ENCODE measurements at places on chromosomes 6 and 20.

- DNase-seq = no peak
Observed at GRCh38 chr6:84825461-84825860, 61.1 kb upstream of the TBX18 start.

DNA sequence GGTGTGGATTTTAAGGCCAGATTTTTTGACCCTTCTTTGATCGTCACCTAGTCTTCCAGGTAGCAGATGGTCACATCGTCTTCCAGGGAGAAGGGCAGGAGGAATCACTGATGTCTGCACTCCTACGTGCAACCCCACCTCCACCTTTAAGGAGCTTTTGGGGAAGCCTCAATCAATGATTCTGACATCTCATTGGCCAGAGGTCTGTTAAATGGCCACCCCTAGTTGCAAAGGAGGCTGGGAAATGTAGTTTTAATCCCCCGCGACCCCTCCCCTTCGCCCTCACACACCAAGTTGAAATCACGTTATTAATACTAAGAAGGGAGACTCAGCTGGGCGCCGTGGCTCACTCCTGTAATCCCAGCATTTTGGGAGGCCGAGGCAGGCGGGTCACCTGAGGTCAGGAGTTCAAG lies 151.4 kb downstream of the BCAS1 start:
- peak; percentile 83 for DNase-seq

DNA sequence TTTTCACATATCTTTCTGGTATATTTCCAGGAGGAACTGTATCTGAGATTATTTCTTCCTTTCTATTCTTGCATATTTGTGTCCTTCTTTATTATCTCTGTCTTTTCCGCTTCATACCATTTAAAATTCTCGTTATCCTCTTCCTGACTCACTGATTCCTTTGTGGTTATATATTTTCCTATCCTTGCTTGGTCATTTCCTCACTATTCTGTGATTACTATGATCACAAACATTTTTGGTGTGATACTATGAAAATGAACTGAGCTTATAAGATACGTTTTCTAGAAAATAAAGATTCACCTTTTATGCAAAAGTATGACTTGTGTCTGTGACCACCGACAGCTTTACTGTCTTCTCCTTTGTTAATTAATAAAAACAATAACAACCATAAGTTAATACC lies 26.5 kb upstream of the MYCT1 start:
- DNase-seq = no peak

- no peak for DNase-seq
Observed at GRCh38 chr6:111773501-111774345, 99.5 kb downstream of the FYN start.

GRCh38 chr20:56247954-56248782 lies at the start of gene MC3R:
TSS of gene MC3R (plus strand) at chr20:56248732. CDS start at chr20:56248844, 112 bp downstream.
- DNase-seq = peak; percentile 66

GRCh38 chr6:157461000-157461915 lies 80.3 kb downstream of the ZDHHC14 start:
- no peak for DNase-seq

GRCh38 chr6:134343066-134343465 lies 25.2 kb upstream of the SGK1 start:
- no peak for DNase-seq

- DNase-seq = no peak
Observed at GRCh38 chr6:105550955-105551620, 148.2 kb upstream of the PREP start.

DNA sequence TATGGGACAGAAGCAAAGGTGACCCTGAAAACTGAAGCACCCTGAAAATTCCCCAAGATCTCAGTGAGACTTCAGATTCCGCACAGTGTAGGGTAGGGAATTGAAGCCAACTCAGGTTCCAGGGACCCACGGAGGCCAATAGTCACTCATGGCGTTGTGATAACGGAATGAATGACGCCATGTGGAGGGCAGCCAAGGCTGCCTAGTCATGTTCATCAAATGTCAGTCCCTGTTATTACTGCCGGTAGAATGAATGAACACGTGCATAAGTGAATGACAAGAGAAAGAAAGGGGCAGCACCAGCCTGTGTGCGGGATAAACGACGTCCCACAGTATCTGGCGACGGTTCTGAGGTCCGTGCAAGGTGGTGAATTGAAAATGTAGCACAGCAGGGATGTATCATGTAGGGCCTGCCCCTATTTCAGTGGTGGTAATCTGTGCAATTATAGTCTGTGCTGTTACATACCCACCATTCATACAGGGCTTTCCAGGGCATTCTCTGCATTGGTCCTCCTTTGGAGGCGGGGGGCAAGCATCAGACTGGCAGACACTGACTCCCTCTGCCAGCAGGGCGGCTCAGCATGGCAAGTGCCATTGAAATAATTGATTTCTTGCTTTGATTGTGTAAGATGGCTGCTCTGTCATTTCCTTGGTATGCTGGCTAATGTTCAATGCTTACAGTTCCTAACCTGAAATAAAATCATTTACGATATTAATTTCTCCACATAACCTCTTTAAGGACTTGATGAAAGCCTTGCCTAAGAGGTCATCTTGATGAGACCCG lies 386.9 kb downstream of the CDH4 start:
- DNase-seq = no peak

DNA sequence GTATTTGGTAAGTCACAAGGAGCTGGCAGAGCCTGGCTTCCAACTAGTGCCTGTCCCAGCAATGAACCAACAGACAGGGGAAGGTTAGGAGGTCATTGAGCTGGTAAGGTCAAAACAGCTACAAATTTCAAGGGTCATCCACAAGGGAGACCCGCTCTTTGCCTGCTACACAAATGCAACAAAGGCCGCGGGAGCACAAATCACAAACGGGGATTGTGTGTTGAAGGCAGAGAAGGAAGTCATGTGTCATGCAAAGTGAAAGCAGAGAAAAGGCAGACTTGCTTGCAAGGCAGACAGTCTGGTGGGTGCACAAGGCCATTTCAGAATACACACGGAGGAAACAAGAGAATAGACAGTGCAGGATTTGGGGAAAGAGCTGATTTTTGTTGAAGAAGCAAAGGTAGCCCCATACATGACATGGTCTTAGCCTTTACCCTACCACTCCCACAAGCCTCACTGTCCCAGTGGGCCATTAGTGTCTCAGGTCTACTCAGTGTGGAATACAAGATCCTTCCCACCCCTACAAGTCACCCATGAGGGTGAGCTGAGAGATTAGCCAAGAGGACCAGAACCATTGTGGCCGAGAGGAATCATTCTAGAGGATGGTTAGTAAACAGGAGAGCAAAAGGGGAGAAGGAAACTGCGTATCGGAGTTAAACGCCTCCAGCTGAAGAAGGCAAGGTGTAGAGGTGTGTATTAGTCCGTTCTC lies 18.1 kb upstream of the SAMHD1 start:
- DNase-seq = no peak

DNA sequence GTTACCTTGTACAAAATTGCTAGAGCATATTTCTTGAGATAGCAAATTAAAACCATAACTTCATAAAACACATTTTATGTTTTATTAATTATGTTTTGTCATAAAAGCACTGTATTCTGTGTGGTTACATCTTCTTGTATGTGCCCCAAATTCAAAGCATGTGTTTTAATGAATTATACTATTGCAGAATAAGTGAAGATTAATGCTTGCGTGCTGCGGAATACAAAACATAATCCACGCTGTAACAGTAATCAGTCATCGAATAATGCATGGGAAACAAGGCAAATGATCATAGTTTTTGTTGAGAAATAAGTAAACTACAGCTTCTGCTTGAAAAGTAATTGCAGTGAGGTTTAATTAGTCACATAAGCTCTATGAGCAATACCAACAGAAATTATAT lies 459.2 kb upstream of the SOX4 start:
- no peak for DNase-seq

DNA sequence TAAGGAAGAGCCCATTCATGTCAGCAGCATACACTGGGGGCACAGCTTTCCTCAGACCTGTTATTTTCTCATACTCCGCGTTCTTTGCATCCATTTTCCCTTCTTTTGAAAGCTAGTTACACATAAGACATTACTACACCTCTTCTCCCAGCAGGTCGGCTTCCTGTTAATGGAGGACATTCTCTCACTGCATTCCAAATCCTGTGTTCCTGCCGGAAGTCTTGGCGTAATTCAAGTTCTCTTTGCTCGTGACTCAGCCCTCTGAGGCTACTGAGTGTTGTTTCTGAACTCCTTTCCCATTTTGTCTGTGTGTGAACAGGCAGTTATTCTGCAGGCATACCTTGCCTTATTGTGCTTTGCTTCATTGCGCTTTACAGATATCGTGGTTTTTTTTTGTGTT lies 97.5 kb upstream of the ZBTB24 start:
- peak; percentile 27 for DNase-seq

GRCh38 chr6:39714802-39715201 lies 10.4 kb downstream of the KIF6 start:
- no peak for DNase-seq

DNA sequence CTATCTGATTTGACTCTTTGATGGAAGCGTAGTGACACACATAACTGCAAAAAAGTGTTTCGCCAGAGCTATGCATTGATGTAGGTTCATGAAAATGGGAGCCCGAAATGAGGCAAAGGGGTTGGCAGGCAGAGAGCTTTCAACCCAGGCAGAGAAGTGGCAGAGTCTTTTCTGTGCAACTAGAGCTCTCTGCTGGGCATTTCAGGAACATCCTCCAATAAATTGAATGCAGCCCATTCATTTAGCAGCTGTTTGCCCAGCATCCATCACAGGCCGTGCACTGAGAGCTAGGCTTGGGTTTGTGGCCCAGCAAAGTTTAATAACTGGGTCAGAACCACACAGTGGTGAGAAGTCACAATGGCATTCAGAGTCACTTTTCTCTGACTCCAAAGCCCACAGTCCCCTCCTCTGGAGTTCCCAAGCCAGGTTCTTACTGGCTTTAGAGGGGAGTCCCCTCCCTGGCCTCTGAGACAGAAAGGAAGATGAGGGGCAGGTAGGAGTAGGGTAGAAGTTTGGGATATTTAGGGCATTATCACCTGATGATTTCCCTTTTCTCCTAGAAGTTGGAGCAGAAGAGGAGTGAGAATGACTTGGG lies 31.8 kb upstream of the ELMO2 start:
- DNase-seq = no peak

GRCh38 chr6:132483779-132484679 lies 28.9 kb downstream of the STX7 start:
- peak; percentile 3 for DNase-seq

- no peak for DNase-seq
Observed at GRCh38 chr6:4727671-4728435, 48.4 kb upstream of the CDYL start.

DNA sequence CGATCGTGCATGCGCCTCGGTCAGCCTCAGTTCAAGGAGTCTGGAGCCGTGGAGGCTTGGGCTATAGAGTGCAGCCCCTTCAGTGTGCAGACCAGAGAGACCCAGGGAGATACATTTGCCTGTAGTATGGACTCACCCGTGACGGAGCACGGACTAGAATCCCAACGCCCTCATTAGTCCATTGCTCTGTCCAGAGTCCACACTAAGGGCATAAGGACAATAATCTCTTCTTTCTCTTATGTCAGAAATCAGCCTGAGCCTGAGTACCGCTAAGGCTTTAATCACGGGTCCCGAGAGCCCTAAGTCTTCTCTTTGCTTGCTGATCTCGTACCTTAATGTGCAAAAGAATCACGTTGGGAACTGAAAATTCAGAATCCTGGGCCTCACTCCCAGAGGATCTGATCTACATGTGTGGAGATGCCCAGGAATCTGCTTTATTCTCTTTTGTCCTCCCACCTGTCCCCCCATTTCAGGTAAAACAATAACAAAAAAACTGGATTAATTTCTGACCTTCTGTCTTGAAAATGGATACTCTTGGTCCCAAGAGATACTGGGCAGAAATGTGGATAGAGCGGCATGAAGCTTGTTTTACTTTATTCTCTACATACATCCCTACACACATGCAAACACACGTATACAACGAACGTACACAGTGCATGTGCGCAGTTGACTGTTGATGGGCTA lies 671 bp downstream of the BPHL start:
- DNase-seq = no peak

GRCh38 chr6:79421707-79422484 lies 115.3 kb downstream of the LCA5 start:
- DNase-seq = no peak

All from NT2/D1 (cell line).